ENCODE measurements at places on chromosomes 2 and 18. TPM values are rescaled to one million over a fixed set of nuclear protein-coding genes. Genes with fewer than 3 reads are reported as not detected.

The RAB6D gene
- not detected for total RNA-seq

The ERMN gene
- not detected for total RNA-seq

The RTP5 gene
- not detected for total RNA-seq

GRCh38 chr2:86285981-86286380 lies 51.4 kb downstream of the REEP1 start:
- no peak for DNase-seq

GRCh38 chr2:190328573-190329147 lies 9.0 kb upstream of the HIBCH start:
- DNase-seq, result peak; percentile 19

The MORN2 gene
- 72.8 TPM for total RNA-seq

DNA sequence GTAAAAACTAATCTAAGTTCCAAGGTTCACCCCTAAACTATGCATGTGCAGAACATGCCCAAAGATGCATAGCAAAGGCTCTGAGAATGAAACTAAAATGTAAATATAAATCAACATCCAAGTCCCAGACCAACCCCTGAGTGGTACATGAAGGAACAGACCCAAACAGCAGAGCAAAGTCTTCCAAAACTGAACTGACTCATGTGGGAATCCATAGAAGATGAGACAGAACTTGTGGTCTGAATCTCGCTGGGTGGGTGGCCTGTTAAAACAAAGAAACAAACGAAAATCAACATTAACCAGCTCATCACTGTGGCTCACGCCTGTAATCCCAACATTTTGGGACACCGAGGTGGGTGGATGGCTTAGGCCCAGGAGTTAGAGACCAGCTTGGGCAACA lies 29.5 kb upstream of the ATRAID start:
- no peak for DNase-seq

- DNase-seq, result peak; percentile 47
These were observed 50.5 kb upstream of the SULT1C3 start for GRCh38 chr2:108189316-108189715.

- peak; percentile 83 for DNase-seq
These were observed 428.2 kb upstream of the KCNH7 start for GRCh38 chr2:163266772-163267171.

- DNase-seq, result no peak
These were observed 11.7 kb upstream of the GRHL1 start for GRCh38 chr2:9939587-9940485.

DNA sequence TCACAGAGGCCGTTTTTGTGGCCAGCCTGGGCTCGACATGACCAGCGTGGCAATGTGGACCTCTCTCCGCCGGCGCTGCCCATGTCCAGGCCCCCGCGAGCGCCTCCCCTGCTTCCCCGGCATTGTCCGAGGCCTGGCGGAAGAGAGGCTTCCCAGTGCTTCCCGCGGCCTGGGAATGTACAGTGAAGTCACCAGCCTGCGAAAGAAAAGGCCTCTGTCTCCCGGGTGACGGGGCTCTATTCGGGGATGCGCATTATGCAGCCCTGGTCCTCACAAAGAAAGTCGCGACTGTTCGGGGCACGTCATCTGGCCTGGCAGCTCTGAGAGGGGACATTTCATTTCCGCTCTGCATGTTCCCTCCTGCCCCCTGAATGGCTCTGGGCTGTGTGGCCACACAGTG lies 109.2 kb upstream of the AGAP1 start:
- no peak for DNase-seq

GRCh38 chr2:233349005-233349998 lies 5.0 kb upstream of the DGKD start:
- DNase-seq, result peak; percentile 81

The RETSAT gene
- total RNA-seq, result 47.3 TPM

Data from RPMI7951 (cell line).